ENCODE measurements at places on chromosomes 11 and 22.

DNA sequence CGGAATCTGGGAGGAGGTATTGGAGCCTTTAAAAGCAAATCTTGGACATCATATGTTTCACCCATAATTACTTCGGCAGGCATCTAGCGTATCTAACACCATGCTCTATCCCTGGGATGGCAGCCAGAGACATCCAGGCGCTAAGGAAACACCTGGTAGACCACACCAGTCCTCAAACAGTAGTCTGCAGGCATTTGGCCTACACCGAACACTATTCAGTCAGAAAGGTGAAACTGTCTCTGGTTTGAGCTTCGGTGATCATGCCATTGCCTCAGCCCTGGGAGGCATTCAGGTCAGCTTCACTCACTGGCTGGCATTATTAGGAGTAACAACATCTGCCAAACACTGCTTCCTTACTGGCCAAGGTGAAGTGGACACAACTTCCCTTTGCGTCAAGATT lies 11.7 kb downstream of the SIRT3 start:
- no peak for DNase-seq

DNA sequence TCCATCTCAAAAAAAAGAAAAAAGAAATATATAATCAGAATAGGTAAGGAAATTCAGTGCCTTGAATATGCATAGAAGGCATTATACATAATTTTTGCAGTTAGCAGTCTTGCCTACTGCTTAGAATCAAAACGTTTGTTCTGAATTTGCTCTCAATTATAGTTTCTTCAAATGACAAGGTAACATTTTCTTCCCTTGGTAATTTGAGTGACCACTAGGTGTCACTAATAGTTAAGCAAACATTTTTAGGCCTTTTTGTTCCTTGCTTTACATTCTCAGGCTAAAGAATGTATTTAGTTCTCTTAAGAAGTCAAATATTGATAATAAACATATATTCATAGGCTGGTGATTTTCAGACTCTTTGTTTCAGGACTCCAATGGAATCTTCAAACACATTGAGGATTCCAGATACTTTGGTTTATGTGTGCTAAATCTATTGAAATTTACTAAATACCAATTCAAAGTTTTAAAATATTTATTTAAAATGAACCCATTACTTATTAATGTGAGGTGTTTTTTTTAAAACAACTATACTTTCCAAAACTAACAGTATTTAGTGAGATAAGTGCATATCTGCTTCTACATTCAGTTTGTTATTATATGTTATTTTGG lies 55.0 kb upstream of the DEPDC7 start:
- no peak for DNase-seq

DNA sequence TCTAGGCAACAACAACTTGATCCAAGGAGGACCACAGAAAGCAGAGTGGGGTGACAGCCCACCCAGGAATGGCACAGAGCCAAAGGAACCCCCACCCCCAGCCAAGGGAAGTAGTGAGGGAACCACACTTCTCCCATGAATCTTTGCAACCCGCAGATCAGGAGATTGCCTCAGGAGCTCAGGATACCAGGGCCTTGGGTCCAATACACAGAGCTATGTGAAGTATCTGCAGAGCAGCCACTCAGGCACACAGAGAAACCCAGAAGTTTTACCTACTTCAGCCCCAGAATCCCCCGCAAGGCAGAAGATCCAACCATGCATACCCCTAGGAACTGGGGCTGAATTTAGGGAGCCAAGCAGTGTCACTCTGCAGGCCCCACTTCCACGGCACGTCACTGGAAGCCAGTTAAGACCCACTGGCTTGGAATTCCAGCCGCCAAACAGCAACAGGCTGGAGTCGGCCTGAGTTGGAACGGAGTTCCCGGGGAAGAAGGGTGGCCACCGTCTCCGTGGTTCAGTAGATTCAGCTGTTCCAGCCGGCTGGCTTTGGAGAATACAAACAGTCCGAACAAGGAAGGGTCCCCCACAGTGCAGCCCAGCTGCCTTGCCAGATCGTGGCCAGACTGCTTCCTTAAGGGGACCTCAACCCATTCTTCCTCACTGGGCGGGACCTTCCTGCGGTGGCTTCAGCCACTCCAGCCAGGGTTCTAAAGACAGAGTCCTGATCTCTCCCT lies 174.1 kb downstream of the TTC28 start:
- DNase-seq = no peak

DNA sequence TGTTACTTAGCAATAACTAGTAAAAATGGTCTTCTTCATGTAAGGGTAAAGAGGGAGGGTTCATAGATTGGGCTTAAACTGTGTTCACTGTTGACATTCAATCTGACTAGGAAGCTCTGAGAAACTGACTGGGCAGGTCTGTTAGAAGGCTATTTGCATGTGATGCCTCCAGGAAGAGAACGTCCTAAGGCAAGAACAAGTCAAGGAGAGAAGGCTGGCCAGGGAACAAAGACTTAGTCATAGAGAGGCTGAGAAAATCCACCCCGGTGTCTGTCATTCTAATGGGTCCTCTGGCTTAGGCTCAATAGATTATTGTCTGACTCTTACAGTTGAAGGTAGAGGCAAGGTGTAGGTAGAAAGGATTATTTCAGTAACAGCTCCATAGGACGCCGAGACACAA lies 50.3 kb upstream of the CD44 start:
- no peak for DNase-seq

DNA sequence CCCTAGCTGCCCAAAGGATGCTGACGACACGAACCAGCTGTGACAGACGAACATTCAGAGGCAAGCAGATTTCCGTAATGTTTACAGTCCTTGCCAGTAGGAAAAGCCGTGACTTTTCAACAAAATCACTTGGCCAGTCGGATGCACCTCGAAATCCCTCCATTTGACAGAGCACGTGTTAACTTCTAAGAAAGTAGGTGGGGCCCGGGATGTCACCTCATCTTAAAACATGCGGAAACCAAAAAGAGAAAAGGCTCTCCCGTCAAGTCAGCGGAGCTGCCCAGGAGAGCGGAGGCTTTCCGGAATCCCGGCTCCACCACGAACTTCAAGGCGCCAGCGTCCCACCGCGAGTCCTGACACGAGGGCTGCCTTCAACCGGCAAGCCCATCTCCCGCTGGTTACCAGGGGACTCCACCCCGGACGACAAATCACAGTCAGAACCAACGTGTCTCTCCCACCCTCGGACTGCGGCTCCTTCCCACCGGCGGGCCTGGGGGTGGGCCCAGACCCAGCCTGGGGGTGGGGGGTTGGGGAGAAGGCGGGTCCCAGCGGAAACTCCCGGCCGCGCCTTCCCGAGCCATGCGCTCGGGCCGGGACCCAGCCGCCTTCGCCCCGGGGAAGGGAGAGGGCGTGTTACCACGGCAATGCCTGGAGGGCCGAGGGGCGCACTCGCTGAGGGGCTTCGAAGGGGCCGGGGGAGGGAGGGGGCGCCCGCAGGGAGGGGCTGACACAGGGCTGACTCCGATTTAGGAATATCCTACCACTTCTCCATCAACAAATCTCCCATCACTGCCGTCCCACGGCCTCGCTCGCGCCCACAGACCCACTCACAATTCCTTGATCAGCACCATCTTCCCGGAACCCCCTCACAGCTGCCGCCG lies 475 bp downstream of the PITPNB start:
- DNase-seq = peak; percentile 18

DNA sequence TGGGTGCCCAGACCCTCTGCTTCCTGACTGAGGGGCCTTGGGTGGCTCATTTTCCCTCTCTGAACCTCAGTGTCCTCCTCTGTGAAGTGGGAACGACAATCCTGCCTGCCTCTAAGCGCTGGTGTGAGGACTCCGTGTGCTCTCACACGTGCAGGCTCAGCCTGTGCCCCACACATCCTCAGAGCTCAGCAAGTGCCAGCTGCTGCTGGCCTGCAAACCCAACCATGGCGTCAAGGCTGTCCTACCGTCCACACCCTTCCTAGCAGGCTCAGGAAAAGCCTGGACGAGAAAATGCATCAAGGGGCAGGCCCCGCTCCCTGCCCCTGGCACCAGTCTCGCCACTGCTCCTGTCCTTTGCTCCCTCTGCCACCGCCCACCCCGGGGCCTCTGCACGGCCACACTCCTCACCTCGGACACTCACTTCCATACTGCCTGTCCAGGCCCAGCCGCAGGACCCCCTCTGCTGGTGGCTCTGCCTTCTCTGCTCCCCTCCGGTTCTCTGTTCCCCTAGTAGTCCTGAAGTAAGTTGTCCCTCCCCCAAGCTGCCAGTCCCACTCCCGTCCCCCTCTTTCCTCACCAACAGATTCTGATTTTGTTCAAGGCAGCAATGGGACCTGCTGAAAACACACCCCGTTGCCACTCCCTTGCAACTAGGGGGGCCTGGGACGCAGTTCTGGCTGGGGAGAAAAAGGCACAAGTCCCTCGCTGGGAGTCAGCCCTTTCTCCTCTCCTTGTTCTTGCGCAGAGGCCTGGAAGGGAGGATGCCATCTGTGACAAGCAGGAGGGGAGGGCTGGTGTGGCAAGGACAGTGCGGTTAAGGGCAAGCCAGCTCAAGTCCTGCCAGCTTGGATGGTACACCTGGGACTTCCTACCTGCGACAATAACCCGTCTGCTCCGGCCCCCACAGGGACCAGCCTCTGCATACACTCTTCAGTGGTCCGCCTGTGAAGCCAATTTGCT lies 62.2 kb downstream of the ARFGAP3 start:
- no peak for DNase-seq

DNA sequence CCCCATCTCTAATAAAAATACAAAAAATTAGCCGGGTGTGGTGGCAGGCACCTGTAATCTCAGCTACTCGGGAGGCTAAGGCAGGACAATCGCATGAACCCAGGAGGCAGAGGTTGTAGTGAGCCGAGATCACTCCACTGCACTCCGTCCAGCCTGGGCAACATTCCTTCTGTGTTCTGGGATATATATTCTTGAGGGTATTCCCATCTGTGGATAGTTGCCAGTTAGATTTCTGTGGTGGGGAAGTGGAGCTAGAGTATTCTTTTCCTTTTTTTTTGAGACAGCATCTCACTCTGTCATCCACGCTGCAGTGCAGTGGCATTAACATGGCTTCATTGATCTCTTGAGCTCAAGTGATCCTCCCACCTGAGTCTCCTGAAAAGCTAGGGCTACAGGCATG lies 9.1 kb upstream of the ZNF74 start:
- DNase-seq = no peak

DNA sequence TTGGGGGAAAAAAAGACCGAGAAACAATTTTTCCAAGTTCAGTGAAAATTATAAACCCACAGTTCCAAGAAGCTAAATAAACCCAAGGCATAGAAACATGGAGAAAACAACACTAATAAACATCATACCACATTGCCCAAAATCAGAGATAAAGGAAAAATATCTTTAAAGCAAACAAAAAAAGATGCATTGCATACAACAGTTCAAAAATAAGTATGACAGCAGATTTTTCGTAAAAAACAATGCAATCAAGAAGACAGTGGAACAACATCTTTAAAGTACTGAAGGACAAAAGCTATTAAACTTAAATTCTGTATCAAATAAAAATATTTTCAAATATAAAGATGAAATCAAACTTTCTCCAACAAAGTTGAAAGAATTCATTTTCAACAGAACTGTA lies 921.3 kb downstream of the METTL15 start:
- no peak for DNase-seq

GRCh38 chr11:133052537-133052936 lies 479.8 kb downstream of the OPCML start:
- no peak for DNase-seq

DNA sequence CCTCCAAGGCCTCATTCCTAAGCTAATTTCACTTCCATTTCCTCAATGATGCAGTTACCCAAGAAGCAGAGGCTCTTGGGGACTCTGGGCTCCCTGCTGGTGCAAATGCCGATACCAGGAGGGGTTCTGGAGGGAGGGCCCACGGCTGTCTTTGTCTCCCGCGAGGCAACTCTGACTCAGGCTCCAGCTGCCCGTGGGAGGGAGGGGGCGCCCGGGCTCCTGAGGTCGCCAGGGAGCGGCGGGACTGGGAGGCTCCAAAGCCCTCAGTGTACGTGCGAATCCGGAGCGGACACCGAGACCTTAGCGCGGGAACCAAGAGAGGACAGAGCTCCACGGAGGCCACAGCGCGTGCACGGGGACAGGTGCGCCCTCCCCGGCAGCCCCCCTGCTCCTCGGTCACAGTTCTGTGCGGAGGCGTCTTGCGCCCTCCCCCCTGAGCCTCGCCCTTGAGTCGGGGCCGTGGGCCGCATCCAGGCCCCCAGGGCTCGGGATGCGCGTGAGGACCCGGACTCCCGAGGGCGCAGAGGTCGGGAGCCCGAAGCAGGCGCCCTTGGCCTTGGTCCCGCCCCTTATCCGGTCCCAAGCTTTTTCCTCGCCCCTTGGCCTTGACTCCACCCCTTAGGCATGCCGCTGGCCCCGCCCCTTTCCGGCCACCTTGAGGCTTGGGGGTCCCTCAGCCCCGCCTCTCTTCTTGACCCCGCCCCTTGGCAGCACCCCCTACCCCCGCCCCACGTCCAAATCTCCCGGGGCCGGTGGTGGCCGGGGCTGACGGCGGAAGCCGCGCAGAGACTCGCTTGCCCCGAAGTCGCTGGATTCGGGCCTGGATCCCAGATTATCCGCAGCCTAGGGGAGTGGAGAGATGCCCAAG lies 4.7 kb upstream of the SHISA8 start:
- DNase-seq = peak; percentile 26

DNA sequence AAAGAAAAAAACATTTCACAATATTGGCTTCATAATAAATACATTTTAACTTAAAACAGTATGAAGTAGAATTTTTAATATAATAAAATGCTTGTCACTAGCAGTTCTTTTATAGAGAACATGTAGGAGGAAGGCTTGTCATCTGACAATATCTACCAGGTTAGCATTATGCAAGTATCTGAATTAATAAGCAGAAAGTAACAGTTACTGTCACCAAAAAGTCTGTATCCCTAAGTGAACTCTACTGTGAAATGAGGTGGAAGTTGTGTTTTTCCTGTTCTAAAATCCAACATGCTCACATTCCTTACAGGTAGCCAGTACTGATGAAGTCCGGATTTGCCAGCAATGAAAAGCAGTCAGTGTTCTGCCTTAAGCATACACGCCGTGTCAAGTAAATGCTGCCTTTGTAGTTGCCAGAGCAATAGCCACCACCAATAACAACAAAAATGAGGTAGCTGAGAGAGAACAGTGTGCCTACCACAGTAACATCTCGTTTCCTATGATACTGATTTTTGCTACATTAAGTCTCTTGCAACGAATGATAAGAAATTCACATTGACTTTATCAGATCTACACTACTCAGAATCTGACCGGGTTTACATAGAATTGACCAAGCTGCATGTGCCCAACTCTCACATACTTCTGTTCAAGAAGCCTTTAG lies 95.5 kb downstream of the SIK3 start:
- no peak for DNase-seq

GRCh38 chr22:44266796-44267760 lies 45.7 kb downstream of the SHISAL1 start:
- no peak for DNase-seq

GRCh38 chr11:134363161-134363560 lies 31.4 kb downstream of the GLB1L2 start:
- DNase-seq = no peak
